ENCODE measurements at places on chromosomes 11 and 22.

- no peak for DNase-seq
Observed at GRCh38 chr22:39419096-39419495, 19.5 kb downstream of the TAB1 start.

DNA sequence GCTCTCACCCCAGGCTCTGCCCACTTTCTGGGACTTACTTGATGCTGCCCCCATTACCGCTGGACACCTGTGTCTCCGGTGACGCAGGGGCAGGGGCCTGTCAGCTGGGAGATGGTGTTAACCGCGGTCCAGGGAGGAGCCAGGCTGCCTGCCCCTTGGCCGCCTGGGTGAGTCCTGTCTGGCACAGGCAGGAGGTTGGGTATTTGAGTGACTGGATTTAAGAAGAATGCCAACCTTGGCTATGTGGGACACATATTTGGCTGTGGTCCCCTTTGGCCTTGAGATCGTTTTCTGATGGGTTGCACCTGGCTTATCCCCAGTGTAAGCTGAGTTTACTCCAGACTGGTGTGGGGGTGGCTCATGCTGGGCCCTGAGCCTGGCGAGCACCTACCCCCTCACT, 2.5 kb downstream of the MUC6 start:
- DNase-seq = no peak

- no peak for DNase-seq
Observed at GRCh38 chr11:47797633-47798032, 30.5 kb upstream of the FNBP4 start.

DNA sequence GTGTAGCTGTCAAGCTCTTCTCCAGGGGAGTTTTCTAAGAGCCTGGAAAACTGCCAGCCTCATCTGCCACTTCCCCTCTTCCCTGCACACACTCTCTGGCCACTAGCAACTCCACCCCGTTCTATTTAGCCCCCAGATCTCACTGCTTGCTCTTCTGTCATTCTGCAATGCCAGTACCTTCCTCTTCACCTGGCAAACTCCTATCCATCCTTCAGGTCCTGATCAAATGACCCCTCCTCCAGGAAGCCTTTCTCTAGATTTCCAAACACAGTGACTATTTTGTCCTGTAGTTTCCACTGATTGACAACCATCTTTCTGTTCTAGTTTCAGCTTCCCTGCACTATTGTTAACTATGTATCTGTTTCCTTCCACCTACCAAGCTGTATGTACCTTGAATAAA, 437.7 kb downstream of the SOX6 start:
- DNase-seq = no peak

- DNase-seq = no peak
Observed at GRCh38 chr11:62909107-62909894, 11.9 kb downstream of the CHRM1 start.

DNA sequence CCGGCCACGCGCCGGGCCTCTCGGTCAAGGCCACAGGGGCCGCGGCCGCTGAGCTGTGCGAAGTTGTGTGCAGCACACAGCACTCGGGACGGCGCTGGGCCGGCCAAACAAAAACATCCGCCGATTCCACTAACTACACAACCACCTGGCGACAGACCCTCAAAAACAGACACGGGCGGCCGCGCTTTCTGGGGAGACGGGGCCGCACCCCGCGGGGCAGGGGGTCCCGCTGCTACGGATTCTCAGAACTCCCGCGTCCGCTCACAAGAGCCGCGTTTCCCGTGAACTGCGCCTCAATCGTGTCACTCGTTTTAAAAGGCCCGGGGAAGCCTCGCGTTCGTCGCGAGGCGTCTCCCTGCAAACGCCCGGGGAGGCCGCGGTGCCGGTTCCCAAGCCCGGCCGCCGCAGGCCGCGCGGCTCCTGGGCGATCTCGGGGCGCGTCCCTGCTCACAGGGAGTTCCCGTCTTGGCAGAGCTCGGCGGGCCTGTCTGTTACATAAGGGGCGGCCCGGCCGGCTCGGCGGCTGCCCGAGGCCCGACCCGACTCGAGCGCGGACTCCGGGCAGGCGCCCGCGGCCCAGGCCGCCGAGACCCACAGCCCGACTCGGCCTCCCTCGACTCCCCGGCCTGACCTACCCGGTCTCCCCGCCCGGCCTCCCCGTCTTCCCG, 936 bp downstream of the BRD1 start:
- DNase-seq = peak; percentile 25

All from effector memory CD8-positive, alpha-beta T cell (primary cell).